ENCODE measurements at places on chromosomes 6 and 20. TPM values are rescaled to one million over a fixed set of nuclear protein-coding genes. Genes with fewer than 3 reads are reported as not detected.

DNA sequence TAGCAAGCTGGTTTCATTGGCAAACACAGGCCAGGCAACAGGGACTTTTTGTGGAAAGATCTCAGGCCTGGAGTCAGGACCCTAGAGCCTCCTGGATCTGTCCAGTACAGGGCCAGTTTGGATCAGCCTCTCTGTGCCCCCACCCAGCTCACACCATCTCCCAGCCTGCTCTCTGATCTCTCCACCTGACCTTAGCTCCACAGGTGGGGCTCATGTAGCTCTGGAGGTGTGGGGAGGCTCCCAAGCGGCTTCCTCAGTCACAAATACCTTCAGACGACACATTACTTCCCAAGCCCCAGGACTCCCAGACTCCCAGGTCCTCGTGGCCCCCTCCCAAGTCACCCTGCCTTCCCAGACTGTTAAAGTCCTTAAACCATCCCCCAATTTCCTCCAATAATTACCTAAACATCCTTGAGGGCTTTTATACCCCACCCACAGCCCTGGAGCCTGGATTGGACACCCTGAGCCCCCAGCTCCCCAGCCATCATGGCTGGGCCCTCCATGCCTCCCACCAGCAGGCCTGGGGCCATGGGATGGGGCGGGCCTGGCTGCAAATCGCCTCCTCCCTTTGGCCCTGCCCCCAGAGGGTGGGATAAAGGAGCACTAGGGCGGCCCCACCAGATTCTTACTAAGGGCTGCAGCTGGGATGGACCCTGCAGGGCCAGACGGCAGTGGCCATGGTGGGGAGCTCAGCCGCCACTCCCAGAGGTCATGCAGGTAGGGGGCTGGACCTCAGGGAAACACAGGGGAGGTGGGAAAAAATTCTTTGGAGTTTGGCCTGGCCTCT is 15.9 kb upstream of the FANCE start:
- DNase-seq = no peak

Gene EPPIN
- not detected for total RNA-seq

GRCh38 chr6:27758491-27758890 is 153.7 kb downstream of the OR2B2 start:
- no peak for DNase-seq

Gene AGER
- total RNA-seq = 5.7 TPM

DNA sequence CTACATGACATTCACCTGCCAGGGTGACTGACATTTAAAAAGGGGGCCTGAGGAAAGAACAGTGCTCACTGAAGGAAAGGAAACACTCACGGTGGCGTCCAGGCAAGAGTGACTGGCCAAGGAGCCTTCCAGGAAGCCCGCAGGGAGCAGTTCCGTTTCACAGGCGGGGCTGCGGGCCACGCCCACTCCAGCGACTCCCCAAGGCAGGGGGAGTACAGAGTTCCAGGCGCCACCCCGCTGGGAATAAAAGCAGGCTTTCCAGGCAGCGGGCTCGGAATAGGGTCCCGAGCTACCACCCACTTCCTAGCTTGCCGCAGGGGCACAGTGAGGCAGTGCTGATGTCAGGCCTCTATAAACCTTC is 34.2 kb downstream of the PKIG start:
- DNase-seq = no peak

Gene NOX3
- total RNA-seq = not detected

DNA sequence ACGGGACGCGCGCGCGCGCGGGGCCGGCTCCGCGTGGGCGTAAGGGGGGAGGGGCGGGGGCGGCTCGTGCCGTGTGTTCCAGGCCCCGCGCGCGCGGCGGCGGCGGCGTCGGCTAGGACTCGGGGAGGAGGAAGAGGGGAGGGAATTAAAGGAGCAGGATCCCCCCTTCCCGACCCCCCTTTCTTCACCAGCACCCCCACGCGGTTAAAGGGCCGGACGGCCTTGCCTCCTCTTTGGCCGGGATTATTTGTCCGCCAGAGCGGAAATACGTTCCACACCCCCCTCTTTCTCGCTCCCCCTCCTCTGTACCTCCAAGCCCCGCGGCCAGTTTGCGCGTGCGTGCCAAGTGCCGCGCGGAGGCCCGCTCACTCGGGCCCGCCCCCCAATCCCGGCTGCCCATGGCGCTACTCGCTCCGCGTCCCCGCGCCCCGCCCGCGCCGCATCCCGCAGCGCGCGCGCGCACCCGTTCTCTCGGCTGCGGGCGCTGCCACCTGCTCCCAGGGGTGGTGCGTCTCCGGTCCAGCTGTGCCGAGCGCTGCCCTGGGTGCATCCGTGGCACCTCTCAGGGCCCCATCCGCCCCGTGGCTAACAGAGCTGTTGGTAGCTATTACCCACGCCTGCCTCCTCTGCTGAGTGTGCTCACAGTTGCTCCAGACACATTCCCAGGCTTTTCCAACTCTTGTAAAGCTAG is at the start of gene ZBTB12:
Gene ZBTB12 (minus strand): TSS at position 134 of the 691 bp plus-strand sequence. CDS start 781 bp downstream, outside the sequence.
- DNase-seq = peak; percentile 95

DNA sequence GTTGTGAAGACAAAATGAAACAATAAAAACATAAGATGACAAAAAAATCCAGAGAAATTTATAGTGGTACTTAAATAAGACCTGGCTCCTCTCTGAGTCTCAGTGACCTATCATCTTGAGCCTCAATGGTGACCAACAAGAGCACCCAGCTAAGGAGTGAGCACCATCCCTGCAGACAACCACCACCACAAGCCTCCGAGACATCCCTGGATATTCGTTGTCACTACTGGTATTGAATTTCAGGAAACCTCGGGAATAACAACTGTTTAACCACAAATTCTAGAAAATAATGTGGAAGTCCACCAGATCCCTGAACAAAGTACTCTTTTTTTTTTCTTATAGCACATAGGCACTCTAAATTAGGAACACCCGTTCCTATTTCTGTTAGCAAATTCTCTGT is 32.2 kb upstream of the ADGRF5 start:
- no peak for DNase-seq

DNA sequence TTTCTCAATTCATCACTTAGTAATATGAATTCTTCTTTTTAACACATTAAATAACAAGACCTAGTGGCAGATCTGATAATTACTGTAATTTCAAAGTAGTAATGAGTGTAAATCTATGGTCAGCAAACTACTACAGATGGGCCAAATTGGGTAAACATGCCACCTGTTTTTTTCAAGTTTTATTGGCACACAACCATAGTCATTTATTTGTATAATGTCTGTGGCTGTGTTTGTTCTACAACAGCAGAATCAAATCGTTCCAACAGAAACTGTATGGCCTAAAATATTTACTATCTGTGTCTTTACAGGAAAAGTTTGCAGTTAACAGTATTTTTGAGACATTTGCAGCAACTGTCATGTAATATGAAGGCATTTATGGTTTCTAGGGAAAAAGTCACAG is 86.1 kb upstream of the EYA2 start:
- DNase-seq = no peak

DNA sequence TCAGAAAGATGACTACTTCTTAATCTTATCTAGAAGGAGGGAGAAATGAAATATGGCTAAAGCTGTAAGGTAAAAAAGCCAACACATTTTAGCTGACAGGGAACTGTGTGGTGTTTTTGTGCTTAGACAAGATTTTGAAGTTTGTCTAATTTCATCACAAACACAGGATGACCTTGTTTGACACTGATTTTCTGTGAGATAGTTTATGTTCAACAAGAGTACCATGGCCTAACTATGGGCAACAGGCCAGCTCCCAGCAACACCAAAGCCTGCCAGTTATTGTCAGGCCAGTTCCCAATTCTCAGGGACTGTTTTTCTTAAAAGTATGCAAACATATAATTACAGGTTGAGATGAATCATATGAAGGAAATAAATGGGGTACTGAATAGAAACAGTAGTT is 5.5 kb upstream of the ABCF1 start:
- no peak for DNase-seq

DNA sequence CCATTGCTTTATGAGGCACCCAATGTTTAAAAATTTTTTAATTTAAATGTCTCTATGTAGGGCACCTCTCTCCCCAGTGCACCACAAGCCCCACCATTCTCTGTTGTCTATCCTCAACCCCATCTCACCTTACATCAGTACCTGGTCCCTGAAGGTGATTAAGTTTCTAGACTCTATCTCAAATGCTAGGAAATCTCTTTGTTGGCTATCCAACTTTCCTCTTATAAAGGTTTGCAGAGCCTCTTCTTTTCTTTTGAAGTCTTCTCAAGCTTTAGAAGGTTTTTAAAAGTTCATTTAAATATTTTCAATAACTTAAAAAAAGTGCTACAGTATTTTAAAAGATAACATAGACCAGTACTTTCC is 76.5 kb upstream of the TBC1D7 start:
- no peak for DNase-seq

Data from mesenteric fat pad (tissue), 1 donor.